Glomerular endothelial cell (primary cell): ENCODE measurements at places on chromosomes 3 and 15. TPM values are rescaled to one million over a fixed set of nuclear protein-coding genes. Genes with fewer than 3 reads are reported as not detected.

The PLS1 gene
- total RNA-seq, result 0.82 and 2.9 TPM in 2 replicates

DNA sequence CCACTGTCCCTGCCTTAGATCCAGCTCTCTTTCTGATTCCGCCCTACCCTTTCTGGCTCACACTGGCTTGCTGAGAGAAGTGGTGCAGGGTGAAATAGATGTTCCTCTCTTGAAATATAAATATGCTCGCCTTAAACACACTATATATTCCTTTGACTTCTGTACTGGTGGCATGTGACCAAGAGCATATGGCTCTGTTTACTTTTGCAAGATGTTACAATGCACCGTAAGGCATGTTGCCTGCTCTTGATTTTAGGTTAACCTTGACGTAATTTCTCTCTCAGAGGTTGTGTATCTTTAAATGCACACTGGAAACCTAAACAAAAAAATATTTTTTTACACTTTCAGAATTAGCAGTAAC lies 749 bp downstream of the RSRC1 start:
- DNase-seq, result no peak

- no peak for DNase-seq
Measured at GRCh38 chr15:35746121-35746520, 200.2 kb upstream of the DPH6 start.

DNA sequence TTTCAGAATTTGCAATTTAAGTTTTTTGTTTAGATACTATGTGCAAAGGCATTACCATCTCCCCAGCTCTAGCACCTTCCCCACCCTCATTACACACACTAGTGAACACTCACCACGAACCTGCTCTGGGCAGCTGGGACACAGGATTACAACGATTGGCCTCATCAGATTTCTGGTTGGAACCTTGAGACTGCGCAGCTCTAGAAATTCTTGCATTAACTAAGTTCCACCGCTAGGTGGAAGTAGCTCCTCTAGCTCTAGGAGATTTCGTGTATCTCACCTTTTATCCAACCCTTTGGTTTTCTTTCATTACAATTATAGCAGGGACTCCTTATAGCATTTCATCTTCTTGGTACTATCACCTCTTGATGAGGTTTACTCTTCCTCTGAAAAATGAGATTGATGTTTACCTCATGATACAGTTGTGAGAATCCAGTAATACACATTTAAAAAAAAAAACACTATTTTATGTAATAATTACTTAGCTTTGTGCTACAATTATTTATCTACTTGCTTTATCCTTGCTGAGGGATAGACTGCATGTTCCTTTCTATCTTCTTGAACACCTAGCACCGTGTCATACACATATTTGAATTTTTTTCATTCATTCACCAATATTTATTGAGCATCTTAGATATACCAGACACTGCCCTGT lies 28.7 kb upstream of the PLOD2 start:
- no peak for DNase-seq

DNA sequence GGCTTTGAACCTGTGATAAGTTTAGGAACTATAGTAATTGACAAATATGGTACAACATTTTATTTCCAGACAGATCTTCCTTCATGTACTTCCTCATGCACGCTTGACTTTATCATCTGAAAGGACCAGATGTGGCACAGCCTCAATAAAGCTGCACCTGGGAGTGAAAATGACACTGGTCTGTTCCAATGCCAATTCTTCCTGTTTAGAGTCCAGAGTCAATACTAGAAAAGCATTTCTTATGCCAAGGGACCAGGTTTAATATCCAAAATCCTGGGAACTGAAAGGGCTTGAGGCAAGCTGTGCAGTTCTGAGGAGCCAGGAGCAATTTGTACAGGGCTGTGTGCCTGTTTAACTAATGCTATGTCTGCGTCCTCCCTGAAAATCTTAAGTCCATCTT lies 15.3 kb downstream of the DPH6 start:
- no peak for DNase-seq
